Brain (organoid and tissue), 16 donors: ENCODE measurements at places on chromosomes 2 and 18. TPM values are rescaled to one million over a fixed set of nuclear protein-coding genes. Genes with fewer than 3 reads are reported as not detected.

The ZNF638 gene
- polyA plus RNA-seq, result 21.6 TPM

GRCh38 chr2:59882822-59883221 lies 670.6 kb downstream of the BCL11A start:
- DNase-seq, result no peak

- DNase-seq, result no peak
Observed at GRCh38 chr2:8285081-8285480, 396.8 kb upstream of the ID2 start.

The SPP2 gene
- not detected for polyA plus RNA-seq

DNA sequence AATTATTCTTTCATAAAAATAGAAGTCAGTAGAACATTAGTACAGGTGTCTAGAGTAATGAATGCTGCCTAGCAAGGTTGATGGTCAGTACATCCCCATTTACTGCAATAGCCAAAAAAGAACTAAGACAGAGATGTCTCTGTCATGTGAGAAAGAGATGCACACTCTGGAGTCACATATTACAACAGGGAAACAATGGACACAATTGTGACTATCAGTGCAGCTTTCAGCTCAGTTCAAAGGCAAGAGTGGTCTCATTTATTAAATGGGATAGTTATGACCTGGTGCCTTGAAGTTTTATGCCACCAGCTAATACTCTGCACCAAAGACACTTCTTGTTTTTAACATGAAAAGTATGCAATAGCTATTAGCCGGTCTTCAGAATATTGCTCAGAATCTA lies 194.9 kb upstream of the CHAC2 start:
- DNase-seq, result no peak

DNA sequence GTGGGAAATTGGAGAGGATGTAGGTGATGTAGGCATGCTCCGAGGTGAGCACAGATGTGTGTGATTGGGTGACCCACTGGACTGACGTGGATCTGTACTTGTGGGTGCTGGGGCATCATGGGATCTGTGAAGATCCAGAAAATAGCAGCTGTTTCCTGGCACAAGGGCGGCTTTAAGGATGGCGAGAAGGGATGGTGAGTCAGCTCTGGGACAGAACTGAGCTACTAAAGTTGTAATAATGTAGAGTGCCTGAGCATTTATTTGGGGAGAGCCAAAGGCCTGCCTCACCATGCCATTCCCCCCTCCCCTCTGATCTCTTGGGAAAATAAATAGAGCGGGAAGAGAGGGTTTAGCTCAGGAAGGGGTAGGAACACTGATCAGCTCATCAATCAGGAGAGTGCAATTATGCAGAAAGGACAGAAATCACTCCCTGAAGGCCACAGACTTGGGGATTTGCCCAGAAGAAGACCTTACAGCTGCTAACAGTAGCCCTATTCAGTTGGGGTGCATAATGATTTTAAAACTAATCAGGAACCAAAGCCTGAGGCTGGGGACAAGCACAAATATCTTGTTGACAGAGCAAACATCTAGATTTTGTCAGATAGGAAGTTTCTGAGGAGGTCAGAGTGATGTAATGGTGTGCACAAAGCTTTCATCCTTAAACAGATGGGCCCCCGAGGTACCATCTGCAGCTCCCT lies 30.3 kb downstream of the TANC1 start:
- no peak for DNase-seq

- peak; percentile 71 for DNase-seq
Observed at GRCh38 chr2:169285531-169286235, 76.7 kb downstream of the LRP2 start.

The STEAP3 gene
- polyA plus RNA-seq, result 10.9 TPM

The APCDD1 gene
- polyA plus RNA-seq, result 36.8 TPM

DNA sequence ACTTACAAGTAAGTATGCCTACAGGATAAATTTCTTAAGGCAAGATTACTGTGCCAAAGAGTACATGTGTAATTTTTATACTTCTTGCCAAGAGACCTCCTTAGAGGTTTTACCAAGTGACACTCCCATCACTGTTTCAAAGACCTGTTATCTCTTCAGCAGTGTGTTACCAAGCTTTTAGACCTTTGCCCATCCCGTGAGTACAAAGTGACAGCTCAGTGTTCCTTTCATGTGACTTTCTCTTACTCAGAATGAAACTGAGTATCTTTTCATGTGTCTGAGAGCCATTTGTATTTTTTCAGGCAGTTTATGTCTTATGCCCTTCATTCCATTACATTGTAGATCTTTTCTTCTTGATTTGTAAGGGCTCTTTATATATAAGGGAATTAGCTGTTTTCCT lies 287.5 kb upstream of the SALL3 start:
- no peak for DNase-seq

DNA sequence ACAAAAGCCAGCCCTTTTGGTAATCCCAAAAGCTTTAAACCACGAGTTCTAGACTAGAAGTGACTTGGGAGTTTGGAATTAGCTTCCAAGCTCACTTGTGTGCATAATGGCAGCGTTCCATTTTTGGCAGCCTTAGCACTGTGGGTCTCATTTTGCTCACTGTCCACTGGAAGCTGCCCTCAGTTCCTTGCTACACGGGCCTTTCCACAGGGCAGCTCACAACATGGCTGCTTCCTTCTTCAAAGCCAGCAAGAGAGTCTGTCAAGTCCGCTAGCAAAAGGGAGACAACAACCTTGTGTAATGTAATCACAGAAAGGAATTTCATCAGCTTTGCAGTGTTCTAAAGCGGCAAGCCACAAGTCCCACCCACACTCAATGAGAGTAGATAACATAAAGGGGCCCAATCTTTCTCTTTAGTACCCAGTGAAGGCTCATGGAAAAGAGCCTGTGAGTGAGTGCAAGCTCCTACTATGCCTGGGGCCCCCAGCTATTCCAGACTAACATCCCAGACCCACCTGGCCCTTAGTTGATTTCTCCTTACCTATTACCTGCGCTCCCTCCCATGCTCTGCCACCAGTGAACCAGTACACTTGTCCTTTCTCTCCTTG lies 239.7 kb upstream of the FBXO11 start:
- no peak for DNase-seq

DNA sequence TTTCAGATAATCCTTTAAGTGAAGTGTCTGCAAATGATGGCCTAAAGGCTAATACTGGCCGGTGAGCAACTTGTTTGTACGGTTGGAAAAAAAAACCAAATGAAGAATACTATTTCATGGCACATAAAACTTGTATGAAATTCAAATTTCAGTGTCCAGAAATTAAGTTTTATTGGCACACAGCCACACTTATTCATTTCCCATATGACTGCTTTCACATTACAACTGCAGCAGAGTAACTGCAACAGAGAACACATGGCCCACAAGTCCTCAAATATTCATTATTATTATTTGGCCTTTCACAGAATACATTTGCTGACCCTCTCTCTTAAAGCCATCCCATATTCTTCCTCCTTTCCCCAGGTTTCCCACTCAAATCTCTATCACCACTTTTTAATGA lies 1268.6 kb downstream of the LRP1B start:
- no peak for DNase-seq

The FKBP7 gene
- polyA plus RNA-seq, result 11.1 TPM

The RNF152 gene
- polyA plus RNA-seq, result 0.56 TPM

DNA sequence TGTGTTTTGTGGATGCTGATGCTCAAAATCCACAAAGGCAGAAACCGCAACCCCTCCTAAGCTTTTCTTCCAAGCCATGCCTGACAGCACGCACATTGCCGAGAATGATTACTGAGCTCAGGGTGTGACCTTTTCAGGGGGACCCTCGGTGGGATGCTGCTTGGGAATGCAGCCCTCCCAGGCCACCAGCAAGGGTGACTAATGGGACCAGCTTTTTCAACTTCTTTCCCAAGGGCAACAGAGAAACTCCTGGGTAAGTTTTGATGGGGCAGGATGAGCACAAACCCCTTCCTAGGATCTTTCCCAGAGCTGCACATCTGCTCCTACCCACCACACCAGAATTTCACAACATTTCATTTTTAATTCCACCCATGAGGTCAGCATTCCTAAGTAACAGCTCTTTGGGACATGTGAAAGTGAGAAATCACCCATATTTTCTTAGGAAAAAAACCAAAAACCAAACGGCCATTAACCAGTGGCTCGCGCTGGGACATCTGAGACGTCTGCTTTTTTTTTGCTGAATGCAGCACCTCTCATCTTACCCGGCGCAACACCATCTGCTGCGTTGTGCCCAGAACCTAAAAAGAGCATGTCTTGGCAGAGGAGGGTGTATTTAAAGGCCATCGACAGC lies 119.0 kb downstream of the ARL4C start:
- DNase-seq, result no peak

DNA sequence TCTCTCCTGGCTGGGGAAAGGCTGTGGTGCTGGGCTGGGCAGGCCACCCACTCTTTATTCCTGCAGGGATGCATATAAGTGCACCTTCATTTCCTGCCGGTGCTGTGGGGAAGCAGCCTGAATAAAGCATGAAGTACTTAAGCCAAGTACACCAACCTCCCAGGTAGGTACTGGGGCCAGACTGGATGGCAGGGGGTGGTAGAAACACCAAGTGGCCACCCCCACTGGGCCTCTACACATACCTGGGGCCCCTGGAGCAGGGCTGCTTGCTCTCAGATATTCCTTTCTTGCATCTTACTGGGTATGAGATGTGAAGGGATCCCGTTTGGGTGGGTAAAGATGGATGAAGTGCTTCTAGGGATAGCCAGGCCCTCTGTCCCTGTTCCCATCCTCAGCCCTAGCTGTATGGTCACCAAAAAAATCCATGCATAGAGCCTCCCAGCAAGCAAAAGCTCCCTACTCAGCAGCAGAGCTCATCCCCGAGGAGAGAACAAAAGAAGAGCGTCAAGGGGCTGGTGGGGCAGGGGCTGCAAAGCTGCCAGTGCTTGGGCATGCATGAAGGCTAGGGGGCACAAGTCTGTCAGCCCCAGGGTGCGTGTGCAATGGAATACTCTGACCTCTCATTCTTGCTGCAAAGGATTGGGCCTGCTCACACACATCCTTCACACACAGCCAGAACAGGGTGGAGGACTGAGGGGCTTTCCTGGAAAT lies 22.0 kb downstream of the CCT7 start:
- no peak for DNase-seq

DNA sequence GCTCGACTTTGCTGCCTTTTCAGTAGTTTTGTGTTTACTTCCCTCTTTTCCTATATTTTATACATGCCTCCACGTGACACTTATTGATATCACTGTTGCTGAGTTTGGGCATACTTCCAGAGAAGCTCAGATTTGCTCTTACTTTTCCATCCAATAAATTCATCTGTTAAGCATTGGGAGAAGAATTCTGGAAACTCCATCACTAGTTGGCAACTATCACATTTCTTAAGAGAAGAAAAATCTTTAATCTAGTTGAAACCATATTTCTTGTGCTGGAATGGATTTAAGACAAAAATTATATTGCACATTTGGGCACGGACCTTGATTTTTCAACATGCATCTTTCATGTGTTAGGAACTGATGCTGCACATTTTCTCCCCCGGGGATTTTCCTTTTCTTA lies 52.6 kb upstream of the CPO start:
- DNase-seq, result no peak

The SERPINB13 gene
- polyA plus RNA-seq, result not detected

GRCh38 chr2:19646987-19647386 lies 254.8 kb downstream of the TTC32 start:
- DNase-seq, result no peak

The CXCR1 gene
- 0.49 TPM for polyA plus RNA-seq

DNA sequence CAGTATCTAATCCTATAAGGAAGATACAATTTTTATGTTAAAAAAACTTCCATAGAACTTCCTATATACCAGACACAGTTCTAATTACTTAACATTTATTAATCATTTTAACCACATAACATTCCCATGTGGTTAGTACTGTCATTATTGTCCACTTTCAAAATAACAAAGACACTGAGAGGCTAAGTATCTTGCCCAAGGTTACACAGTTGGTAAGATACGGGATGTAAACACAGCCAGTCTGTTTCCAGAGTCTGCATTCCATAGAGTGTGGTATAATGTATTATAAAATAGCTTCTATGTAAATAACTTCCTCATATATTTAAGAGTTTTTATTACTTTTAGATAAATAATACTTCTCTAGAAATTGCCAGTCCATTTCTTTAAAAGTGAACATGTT lies 383.3 kb upstream of the ETAA1 start:
- DNase-seq, result no peak

DNA sequence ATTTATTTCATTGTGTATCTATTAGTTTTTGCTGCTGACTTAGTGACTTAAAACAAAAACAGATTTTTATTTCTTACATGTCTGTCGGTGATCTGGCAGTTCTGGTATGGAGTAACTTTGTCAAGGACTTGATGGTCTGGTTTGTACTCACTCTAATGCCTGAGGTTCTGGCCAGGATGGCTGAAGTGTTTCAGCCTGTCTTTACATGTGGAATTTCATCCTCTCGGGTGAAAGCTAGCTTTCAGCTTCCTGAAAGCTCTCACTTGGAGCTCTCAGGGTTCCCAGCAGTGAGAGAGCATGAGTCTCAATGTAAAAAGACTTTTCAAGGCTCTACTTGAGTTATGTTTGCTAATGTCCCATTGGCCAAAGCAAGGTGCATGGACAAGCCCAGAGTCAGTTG lies 216.4 kb downstream of the NR4A2 start:
- no peak for DNase-seq

DNA sequence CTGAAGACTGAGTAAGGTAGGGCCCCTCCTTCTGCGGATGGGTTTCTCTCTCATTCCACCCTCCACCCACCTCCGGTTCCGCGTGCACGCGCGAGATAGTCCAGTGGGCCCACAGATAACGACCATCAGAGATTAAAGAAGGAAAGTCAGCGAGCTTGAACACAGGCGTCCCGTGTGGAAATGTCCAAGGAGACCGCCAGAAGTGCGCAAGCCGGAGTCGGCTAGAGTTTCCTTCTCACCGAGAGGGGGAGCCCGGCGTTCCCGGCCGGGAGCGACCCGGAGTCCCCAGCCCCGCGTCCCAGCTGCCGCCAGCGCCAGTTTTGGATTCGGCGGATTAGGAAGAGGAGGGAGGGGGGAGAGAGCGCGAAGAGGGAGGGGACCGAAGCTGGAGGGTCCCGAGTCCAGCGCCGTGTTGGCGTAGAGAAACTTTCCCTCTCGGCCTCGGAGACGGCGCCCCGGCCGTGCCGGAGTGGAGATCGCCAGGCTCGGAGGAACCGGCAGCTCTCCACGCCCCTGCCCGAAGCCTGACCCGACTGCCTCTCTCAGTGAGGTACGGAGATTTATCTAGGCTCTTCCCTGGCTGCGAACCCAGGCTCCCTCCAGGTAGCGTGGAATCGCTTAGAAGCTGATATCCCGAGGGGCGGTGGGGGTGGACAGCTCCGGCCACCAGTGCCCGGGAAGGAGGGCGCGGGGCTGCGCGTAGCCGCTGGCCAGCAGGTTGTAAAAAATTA lies at the start of gene GULP1:
Gene GULP1, plus strand, starts transcription at position 258 of the 731 bp plus-strand sequence. CDS start 185,829 bp downstream, outside the sequence.
- DNase-seq, result peak; percentile 88

DNA sequence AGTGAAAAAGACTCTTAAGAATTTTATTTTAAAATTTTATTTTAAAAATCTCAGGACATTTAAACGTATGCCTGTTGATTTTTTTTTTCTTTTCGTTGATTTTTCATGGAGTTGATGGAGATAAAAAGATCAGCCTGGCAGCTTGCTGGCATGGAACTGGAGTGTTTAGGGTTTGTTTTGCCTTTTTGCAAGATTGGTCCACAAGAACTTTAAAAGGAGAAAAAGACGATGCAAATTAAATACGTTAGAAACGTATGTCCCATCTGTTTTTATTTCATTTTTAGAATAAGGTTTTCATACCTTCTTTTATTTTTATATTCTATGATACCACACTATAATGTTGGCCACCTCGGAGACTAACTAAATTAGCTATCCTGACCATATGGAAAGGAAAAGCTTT lies 254.9 kb downstream of the ARHGAP15 start:
- no peak for DNase-seq

The ZNF512 gene
- polyA plus RNA-seq, result 40.0 TPM

The FSHR gene
- polyA plus RNA-seq, result not detected

- DNase-seq, result no peak
Observed at GRCh38 chr18:76985156-76985950, 147.2 kb downstream of the MBP start.
